LHCN-M2 (cell line): ENCODE measurements at places on chromosomes 7 and 10. TPM values are rescaled to one million over a fixed set of nuclear protein-coding genes. Genes with fewer than 3 reads are reported as not detected.

DNA sequence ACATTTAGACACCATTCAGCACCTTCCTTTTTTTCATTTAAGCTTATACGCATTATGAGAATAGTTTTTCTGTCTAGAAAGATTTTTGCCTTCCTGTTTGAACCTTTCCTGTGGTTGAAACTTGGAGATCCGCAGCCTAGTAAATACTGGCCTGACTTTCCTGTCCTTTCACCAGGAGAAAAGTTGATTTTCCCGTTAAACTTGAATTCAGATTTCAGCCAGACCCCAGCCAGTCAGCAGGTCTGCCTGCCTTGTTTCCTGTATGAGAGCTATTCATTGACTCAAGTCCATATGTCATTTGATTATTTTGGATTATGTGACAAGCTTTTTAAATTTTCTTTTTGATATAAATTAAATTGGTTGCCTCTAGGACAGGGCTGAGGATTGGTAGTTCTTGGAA, 71.5 kb downstream of the EVX1 start:
- DNase-seq, result no peak

- DNase-seq, result no peak
Measured at GRCh38 chr10:103637011-103637410, 143.5 kb downstream of the NEURL1 start.

DNA sequence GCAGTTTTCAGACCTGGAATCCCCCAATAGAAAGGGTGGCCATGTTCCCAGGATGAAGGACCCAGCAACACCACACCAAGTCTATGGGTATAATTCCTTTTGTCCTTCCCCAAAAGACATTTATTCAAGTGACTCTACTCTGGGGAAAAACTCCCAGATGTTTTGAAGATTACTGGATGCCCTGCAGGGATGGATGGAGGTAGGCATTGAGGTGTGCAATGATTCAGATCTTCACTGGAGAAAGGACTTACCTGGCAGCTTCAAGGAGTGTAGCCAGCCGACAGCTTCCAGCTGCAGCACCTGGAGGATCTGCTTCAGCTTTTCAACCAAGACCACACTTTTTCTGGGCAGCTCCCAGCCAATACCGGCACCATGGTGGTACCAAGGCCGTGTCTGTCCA, 172.0 kb downstream of the BAMBI start:
- no peak for DNase-seq

- no peak for DNase-seq
Measured at GRCh38 chr10:2990764-2991163, 76.6 kb upstream of the PFKP start.

Gene CLDN15
- 4.7 and 6.0 TPM in 2 replicates for total RNA-seq

GRCh38 chr10:17993361-17993760, 41.6 kb downstream of the SLC39A12 start:
- peak; percentile 48 for DNase-seq

- peak; percentile 57 for DNase-seq
Measured at GRCh38 chr10:102431452-102432124, 786 bp downstream of the CUEDC2 start.

GRCh38 chr10:44807451-44807850, 103.7 kb upstream of the TMEM72 start:
- no peak for DNase-seq

Gene TBX20
- total RNA-seq, result not detected in 2 replicates
